ENCODE measurements at places on chromosomes 12 and 14.

- no peak for ATAC-seq
Observed at GRCh38 chr14:95664546-95664945, 21.7 kb upstream of the TCL1B start.

DNA sequence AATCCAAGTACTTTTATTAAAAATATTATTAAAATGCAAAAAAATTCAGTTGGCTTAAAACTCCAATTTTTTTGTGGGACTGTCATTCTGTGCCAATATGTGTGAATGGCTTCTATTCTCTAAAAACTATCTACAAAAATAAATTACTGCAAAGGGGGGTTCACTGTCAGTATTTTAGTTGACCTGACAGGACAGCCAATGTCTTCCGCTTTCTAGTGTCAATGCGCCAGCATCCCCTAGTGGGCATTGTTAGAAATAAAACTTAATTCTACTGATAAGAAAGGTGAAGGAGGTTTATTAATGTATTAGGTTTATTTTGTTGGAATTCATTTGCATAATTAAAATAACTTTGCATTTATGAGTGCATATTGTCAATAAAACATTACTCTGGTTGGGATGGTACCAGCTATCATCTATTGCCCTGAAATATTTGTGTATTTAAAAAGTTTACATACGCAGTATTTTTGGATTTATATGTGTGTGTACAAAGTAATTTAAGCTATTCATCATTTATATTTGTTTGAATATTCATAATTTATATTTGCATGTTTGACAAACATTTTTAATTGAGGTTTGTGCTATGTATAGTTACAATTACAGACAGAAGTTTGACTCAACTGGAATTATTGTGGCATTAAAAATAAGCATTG is 527.2 kb downstream of the FLRT2 start:
- ATAC-seq, result no peak

- ATAC-seq, result no peak
Observed at GRCh38 chr12:118750666-118751065, 230.7 kb upstream of the SRRM4 start.

DNA sequence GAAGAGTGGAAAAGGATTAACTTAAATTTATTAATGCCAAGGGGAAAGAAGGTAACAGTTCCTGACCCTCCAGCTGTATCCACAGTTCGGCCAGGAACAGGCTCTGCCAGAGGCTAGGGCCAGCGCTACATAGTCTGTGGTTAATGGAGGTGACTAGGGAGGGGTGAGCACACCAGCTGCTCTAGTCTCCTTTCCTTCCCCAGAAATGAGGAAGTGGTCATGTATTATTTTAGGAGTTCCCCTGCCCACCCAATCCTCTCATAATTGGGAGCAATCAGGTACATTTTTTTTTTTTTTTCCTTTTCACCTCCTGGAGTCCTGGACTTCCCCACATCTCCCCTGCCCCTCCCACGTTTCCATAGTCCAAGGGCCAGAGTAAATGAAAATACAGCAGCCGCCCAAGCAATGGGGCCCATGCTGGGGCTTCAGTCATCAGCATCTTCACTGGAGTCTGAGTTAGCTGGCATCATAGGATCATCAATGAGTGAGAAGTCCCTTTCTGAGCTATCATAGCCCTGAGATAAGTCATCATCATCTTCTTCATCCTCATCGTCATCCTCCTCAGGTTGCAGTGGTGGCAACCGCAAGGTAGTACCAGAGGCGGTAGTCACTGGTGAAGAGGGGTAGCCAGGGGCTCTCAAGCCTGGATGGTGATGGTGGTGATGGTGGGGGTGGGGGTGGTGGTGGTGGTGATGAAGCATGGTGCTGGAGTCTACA is 1.5 kb upstream of the SUPT16H start:
- no peak for ATAC-seq

Measured in esophagus mucosa (tissue), 1 donor.